Activated CD4-positive, alpha-beta memory T cell treated with anti-CD3 and anti-CD28 coated beads, Interleukin-2, amount 10 ng/mL, durations not matched to agents 7 days and 5 days (primary cell): ENCODE measurements at places on chromosomes 2 and 18.

- no peak for DNase-seq
Observed at GRCh38 chr18:23825978-23826405, 136.7 kb downstream of the LAMA3 start.

DNA sequence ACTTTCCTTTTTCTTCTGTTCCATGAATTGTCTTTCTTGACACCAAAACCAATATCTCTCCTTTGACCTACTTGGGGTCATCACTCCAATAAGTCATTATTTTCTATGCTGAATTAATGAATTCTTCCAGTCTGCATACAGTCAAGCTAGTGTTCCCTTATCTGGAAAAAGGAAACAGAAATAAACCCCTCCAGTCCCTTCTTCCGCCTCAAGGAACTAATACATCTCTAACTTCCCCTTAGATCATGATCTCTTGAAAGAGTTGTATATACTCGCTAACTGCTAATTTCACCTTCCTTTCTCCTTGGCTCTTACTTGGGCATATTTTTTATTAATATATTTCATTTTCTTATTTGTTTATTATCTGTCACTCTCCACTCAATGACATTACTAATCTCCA is 7.3 kb upstream of the ARHGAP15 start:
- no peak for DNase-seq

GRCh38 chr2:200695191-200695590 is 109.4 kb downstream of the AOX1 start:
- DNase-seq = no peak

- DNase-seq = no peak
Observed at GRCh38 chr2:160432633-160433032, 61.0 kb downstream of the RBMS1 start.

GRCh38 chr2:156673333-156673615 is 237.1 kb downstream of the GPD2 start:
- no peak for DNase-seq

GRCh38 chr2:219513787-219514186 is 495 bp upstream of the ASIC4 start:
- no peak for DNase-seq

- DNase-seq = no peak
Observed at GRCh38 chr2:90207454-90208058, 1516.1 kb downstream of the RPIA start.

GRCh38 chr2:187684174-187684573 is 129.9 kb upstream of the TFPI start:
- DNase-seq = no peak

GRCh38 chr2:56199492-56199891 is 15.7 kb downstream of the CCDC85A start:
- DNase-seq = no peak

DNA sequence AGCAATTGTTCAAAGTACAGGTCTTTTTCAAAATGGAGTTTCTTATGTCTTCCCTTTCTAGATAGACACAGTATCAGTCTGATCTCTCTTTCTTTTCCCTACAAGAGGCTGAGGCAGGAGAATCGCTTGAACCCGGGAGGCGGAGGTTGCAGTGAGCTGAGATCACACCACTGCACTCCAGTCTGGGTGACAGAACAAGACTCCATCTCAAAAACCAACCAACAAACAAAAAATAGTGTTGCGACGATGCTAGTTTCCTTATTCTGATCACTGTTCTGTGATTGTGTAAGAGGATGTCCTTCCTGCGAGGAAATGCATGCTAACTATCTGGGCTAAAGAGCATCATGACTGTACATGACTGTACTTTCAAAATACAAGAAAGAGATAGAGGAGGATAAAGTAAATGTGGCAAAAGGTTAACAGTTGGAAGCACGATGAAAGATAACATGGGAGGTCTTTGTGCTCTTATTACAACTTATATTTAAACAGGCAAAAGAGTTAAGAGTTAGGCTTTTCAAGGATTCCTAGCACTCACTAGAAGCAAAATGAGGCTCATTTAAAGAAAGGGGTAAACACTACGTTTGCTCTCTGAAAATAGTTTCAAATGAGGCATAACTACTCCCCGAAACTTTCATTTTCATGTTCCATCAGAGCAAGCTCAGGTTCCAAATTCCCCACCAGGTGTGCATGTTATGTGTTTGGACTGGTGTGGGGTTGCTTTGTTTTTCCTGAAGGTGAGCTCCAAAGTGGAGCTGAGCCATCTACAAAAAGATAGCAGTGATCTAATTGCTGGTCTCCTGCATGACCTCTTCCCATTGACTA is 23.8 kb downstream of the SOWAHC start:
- no peak for DNase-seq

- no peak for DNase-seq
Observed at GRCh38 chr2:203678971-203679370, 27.5 kb upstream of the CD28 start.

- DNase-seq = no peak
Observed at GRCh38 chr18:63107171-63107845, 212.3 kb downstream of the BCL2 start.

GRCh38 chr2:192443831-192444230 is 249.1 kb upstream of the TMEFF2 start:
- no peak for DNase-seq

DNA sequence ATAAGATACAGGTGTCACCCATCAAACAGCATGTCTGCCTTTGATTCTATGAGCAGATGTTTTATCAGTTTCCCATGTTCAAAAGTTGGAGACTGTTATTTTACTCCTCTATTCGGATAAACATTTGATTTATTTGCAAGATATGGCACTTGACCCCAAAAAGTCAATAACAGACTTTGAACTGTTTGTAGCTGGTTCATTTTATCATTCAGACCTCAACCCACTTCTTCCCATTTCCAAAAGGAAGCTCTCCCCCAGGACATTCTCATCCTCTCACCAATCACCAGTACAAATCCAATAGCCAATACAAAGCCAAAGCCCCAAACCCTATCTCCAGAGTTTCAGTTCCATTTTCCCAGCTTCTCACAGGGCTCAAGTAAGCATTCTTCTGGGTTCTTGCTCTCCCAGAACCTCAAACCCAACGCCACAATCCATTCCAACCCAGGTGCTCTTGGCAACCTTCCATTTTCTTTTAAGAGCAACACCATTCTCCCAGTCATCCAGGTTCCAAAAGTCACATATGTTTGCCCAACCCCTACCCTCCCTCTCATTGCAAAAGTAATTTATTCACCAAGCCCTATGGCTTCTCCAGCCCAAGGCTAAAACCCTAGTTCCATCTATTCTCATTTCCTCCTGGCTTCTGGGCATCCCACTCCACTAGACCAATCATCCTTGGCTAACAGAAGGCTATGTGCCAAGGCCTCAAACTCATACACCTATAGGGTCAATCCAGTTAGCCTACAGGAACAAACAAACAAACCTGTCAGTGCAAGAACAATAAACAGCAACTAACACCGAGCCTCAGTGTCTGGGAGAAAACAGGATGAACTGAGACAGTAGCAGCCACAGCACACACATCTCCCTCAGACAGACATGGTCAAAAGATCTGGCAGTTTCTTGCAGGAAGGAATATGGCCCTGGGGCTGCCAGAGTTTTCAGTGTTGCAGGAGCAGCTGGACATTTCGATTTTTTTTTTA is 9.2 kb downstream of the ACVR1 start:
- no peak for DNase-seq

DNA sequence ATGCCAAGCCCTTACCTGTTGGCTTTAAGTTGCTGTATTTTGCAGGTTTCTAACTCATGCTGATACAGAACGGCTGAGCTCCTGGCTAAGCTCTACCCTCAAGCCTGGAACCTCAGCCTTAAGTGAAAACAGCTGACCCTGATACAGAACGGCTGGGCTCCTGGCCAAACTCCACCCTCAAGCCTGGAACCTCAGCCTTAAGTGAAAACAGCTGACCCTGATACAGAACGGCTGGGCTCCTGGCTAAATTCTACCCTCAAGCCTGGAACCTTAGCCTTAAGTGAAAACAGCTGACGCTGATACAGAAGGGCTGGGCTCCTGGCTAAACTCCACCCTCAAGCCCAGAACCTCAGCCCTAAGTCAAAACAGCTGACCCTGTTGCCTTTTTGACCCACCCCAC is 17.6 kb upstream of the DNER start:
- DNase-seq = no peak

- no peak for DNase-seq
Observed at GRCh38 chr2:149132339-149132738, 93.8 kb downstream of the LYPD6B start.

GRCh38 chr18:28034567-28034966 is 142.4 kb downstream of the CDH2 start:
- DNase-seq = no peak

GRCh38 chr2:144592500-144593256 is 72.8 kb upstream of the ZEB2 start:
- no peak for DNase-seq

DNA sequence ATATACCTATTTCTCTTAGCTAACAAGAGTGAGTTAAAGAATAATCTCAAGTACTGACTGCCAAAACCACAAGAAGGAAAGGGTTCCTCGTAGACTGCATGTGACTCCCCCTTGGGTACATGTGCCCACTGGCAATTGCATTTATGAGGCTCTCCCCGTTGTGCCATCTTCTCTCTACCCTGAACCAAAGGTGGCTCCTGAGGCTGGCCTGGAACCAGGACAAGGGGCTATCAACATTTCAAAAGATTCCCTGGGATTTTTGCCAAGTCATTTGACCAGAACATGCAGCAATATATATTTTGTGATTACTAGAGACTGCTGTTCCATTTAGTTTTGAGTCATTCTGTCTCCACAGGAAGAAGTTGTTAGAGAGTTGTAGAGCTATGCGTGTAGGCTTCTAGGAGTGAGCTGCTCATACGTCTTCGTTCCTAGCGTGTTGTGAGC is 45.8 kb downstream of the LAMA3 start:
- DNase-seq = no peak

- DNase-seq = no peak
Observed at GRCh38 chr2:82993609-82994008, 1465.5 kb downstream of the SUCLG1 start.

- no peak for DNase-seq
Observed at GRCh38 chr2:145775591-145775990, 1255.7 kb upstream of the ZEB2 start.

DNA sequence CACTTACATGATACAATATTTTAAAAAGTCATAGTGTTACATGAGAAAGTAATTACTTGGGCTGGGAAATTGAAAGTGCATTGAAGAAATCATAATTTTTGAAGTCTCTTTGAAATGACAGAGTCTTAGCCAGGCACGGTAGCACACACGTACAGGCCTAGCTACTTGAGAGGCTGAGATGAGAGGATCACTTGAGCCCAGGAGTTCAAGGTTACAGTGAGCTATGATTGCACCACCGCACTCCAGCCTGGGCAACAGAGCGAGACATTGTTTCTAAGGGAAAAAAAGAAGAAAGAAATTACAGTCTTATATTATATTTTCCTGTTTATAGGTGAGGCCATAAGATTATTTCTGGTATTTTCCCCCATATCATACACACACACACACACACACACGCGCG is 9.2 kb upstream of the IAH1 start:
- DNase-seq = no peak

GRCh38 chr18:389658-390357 is 110.7 kb downstream of the COLEC12 start:
- DNase-seq = no peak

GRCh38 chr2:109724533-109725460 is 69.3 kb upstream of the RGPD5 start:
- DNase-seq = no peak

GRCh38 chr18:25724997-25725396 is 365.4 kb downstream of the SS18 start:
- DNase-seq = no peak

DNA sequence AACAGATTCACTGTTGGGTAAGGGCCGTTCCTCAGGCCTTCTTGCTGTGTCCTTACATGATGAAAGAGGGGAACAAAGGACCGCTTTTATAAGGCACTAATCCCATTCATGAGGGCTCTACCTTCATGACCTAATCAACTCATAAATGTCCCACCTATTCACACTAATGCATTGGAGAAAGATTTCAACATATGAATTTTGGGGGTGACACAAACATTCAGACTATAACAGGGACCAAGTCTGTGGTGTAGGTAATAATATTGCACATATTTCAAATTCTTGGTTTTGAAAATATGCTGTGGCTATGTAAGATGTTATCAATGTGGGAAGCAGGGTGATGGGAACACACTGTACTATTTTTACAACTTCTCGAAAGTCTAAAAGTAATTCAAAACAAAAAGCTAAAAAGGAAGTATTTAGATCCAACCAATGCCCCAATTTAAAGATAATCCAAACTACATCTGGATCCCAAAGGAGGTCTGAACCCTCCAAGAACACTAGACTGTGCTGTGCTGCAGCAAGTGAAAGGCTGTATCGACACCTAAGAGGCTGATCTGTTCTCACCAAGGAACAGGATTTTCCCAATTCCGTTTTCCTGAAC is 82.4 kb upstream of the TGIF1 start:
- no peak for DNase-seq

DNA sequence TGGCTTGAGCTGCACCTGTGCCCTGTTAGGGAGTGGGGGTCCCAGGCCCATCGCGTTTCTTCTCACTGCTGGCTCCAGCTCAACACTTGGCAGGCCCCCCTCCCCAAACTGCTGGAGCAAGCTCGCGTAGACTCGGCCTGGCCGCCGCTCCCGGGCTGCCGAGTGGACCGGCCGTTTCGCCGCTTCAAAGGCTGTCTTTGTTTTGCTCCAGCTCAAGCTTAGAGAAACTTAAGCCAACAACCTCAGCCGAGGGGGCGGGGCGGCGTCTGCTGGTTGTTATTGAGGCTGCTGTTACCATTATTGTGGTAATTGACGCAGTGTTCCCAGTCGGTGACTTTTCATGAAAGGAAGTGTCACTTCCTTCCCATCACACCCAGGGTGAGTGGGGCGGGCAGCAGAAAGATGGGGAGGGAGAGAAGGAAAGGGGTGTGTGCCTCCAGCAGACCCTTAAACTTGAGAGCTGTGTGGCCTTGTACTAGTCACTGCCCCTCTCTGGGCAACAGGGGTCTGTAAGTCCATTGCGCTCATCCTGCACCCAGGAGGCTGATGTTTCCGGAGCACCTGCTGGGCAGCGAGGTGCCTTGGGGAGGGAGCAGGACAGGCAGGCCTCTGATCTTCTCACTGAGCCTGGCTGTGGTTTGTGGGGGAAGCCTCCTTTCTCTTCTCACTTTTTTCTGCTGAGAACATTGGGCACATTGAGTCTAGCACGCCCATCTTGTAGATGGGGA is 2.1 kb downstream of the ARID5A start:
- DNase-seq = peak; percentile 91

GRCh38 chr2:175630280-175631244 is 371.5 kb downstream of the LNPK start:
- DNase-seq = no peak
